ENCODE measurements at places on chromosomes 3 and 15.

GRCh38 chr15:34264076-34264475 is 39.3 kb downstream of the EMC4 start:
- DNase-seq: no peak

DNA sequence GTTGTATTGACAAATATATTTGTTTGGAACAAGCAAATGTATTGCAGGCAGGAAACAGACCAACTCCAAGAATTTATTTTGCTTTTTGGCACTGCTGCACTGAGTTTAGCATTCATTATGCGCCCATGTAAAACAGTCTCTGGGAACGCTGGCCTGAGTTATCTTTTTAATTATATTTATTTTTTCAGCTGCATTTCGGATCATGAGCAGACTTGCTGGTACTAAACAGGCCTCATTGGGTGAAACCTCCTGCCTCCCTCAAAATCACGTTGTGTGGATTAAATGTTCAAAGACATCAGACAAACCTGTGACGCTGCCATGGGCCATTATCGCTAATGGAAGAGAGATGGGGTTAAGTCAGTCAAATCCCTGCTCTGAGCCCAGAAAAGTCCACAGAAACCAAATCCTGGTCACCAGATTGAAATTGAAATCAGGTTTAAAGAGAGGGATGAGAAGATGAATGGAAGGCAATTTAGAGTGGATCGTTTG is 511.1 kb upstream of the PROK2 start:
- DNase-seq: no peak

DNA sequence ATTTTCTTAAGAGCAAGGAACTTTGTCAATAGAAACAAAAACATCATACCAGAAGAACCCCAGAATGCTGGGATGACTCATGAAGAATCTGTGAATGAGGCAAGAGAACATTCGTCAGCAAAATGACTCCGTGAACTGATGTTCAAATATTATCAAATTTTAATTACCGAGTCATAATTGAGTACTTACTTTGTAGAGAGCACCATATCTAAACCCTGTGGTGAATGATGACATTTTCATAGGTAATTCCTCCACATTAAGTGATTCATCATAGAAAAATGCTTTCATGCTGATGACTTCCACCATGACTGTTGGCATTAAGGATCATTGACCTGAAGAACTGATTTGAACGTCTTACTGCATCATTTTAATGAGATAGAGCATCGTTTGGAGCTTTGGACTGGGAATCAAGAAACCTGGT is 56.3 kb downstream of the PPARG start:
- DNase-seq: peak; percentile 59

- no peak for DNase-seq
Observed at GRCh38 chr15:62250186-62250585, 85.1 kb upstream of the C2CD4B start.

- peak; percentile 21 for DNase-seq
Observed at GRCh38 chr15:69987492-69988489, 109.9 kb downstream of the TLE3 start.

DNA sequence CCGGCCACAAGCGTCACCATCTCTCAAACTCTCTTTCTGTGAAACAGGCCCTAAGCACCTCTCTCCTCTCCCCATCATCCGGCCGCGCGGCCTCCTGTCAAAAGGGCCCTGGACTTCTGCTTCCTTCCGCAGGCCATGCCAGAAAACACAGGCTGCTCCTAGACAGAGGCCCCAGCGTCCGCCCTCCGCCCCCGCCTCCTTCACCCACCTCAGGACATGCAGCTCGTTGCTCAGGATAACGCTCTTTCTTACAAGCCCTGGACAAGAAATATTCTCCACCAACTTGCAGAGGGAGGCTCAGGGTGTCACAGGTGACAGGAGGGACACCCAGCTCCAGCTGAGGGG is 212.0 kb downstream of the XXYLT1 start:
- no peak for DNase-seq

- peak; percentile 97 for DNase-seq
Observed at GRCh38 chr15:65869126-65869953, at the start of gene RAB11A. TSS of gene RAB11A (plus strand) at chr15:65869491. CDS start at chr15:65869586, 95 bp downstream.

- DNase-seq: no peak
Observed at GRCh38 chr3:157428853-157429252, 7.8 kb upstream of the PTX3 start.

DNA sequence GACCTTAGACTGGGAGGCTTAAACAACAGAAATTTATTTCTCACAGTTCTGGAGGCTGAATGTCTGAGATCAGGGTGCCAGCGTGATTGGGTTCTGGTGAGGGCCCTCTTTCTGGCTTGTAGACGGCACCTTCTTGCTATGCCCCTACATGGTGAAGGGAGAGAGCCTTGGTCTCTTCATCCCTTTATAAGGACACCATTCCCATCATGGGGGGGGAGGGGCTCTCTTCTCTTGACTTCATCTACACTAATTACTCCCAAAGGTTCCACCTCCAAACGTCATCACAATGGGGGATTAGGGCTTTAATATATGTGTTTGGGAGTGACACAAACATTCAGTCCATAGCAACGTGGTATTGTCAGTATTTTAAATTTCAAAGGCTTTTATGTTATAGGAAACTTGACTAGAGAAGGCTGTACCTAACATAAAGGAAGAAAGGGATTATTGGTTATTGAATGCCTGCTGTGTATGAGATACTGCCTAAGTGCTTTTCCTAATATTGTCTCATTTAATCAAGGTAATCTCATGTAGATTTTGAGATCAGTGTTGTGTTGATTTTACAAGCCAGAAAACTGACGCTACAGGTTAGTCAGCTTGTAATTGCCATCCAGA is 20.9 kb downstream of the SYN2 start:
- no peak for DNase-seq

GRCh38 chr15:48373821-48374451 is 42.7 kb downstream of the DUT start:
- DNase-seq: peak; percentile 81

DNA sequence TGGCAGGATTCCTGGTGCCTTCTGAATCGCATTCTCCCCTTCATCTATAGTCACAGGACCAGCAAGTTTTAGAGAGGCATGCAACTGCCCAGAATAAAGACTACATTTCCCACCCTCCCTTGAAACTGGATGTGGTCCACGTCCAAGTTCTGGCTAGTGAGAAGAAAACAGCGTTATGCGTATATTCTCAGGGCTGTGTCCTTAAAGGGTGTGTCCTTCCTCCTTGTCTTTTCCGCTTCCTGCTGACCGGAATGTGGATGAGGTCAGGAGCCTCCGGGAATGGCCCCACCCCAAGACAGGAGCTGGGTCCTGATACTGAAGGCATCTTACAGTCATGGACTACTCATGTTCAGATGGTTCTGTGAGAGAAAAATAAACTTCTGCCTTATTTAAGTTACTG is 20.2 kb downstream of the CHST2 start:
- DNase-seq: peak; percentile 48

GRCh38 chr15:90552162-90552928 is 22.6 kb downstream of the CRTC3 start:
- DNase-seq: peak; percentile 96

- DNase-seq: no peak
Observed at GRCh38 chr15:52546031-52546751, 17.5 kb upstream of the MYO5A start.

DNA sequence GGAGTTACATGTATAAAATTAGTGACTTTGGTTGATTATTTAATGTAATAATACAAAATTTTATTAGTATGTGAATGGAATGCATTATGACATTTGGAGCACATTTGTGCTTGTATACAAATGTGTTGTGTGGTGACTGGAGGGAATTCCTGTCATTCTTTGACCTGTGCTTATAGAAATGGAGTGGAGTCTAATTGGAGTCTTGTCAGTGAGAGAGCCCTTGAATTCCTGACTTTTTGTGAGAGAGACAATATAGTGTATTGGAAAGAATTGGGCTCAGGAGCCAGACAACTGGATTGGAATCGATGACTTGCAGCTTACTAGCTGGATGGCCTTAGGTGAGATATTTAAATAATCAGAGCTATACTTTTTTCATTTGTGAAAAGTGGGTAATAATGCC is 9.4 kb downstream of the TCF12 start:
- peak; percentile 63 for DNase-seq

DNA sequence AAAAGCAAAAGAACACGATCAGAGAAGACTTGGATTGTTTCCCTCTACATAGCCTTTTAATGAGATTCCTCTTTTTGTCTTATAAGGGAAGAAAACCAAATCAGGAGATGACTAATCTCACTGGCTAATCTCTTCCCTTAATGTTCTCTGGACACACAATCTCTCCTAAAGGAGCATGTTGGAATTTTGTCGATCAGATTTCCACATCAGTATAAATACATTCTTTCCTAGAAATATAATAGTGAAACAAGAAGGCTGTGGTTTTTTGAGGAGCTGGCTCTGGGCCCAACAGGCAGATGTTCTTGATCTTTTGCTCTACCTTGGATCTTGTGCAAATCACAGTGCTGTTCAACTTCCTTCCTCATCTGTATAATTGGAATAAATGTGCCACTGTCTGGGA is 94.0 kb downstream of the GTPBP8 start:
- DNase-seq: peak; percentile 78

- DNase-seq: no peak
Observed at GRCh38 chr15:63887630-63888029, 53.9 kb upstream of the HERC1 start.

DNA sequence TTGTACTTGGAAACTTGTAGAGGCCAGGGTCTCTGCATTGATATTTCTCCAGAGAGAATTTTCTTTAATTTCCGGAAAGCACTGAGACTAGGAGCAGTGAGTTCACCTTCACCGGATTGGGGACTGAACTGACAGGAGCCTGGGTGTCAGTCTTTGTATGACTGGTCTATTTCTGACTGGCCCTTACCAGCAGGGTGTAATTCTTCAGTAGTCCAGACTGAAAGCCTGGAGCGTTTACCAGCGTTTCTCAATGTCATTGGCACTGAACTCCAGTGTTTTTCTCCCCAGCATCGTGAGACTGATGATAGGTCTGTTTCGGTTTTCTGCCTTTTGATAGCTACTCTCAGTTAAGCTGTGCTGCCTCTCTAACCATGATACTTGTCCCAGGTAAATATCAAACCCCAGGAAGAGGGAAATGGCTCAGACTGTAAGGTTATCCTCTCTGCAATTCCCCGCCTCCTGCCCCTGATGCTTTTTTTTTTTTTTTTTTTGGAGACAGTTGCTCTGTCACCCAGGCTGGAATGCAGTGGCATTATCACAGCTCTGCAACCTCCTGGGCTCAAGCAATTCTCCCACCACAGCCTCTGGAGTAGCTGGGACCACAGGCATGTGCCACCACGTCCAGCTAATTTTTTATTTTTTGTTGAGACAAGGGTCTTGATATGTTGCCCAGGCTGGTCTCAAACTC is 103.6 kb downstream of the CACNA2D3 start:
- DNase-seq: no peak

DNA sequence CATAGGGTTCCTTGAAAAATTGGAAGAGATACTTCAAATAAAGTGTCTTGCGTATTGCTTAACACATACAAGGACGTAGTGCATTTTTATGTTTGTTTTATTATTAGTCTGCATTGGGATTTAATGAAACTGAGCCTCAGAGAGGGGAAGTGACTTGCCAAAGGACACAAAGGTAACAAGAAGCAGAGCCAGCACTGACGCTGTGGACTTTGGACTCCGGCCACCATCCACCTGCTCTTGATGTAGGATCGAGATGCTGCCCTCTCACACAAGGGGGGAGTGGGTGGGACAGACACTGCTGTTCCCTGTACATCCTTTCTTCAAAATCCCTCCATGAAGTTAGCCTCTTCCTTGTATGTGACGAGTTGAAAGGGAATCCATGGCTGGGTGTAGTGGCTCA is 435.4 kb upstream of the RGMA start:
- no peak for DNase-seq

DNA sequence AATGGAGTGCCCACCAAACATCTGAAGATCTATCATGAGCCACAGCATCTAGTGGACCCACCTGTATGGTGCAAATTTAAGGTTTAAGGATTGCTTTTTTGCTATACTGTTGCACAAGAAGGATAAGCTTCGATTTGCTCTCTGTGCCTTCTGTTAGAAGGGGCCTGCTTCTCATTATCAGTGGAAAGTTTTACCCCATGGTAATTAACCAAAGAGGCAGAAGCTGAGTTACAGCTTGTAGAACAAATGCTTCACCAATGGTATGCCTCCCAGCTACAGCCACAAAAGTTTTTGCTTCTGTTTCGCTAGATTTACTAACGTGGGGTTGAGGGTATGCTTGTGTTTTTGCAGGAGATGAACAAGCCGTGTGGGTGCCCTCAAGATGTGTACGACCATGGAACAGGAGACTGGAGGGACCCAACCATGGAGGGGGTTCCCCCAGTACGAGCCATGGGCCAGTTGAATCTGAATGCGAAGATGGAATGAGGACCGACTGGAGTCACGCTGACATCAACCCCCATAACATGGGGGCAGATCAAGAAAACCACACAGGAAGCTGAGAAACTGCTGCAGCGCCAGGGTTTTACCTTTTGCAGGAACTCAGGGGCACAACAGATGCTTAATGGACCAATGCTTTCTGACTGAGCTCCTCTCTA is 43.5 kb downstream of the ACAD9 start:
- DNase-seq: no peak

GRCh38 chr3:141659821-141660613 is 78.1 kb upstream of the RNF7 start:
- peak; percentile 73 for DNase-seq

DNA sequence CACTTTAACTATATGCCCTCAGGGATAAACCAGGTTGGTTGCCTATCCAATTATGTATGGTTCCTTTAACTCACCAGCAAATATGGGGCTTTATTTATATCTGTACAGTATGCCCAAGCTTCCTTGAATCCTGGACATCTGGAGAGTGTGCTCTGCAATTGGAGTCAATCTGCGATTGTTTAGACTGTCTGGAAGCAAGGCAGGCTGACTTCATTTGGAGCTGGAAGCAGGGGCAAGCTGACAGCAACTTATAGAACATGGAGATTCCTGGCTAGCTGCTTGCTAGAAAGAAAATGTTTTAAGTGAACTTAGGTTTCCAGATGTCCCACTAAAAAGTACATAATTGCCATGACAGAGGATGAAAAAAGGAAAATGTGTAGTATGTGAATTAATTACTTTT is 63.7 kb upstream of the TPRG1 start:
- peak; percentile 23 for DNase-seq

DNA sequence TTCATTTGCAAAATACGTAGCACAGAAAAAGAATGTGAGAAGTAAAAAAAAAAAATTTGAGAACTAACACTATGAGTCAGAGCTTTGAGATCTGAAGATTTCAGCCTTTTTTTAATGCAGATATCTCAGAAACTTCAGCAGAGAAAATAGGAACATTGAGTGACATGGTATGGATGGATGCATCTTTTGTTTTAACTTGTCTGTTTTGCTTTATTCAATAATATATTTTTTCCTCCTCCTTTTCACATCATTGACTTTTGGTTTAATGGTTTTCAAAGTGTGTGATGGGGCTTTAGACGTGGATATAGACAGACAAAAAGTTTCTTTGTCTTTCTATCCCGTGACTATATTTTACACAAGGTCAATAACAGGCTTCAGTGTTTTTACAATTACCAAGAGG is 426.7 kb upstream of the FRG2C start:
- DNase-seq: no peak

DNA sequence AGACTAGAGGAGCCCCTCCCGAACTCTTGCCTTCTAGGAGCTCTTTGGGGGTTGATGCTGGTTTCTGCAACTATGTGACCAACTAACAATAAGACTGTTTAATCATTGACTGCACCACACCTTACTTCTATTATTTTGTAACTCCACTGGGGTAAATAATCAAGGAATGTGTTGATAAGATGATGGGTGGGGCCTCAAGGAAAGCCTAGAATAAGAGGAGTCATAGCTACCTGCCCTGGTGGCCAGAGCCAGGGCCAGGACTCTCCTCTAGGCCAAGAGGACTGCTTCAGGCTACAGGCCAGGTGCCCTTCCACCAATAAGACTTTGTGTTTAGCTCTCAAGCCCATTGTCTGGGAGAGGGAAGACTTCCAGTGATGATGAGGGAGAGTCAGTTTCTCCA is 41.2 kb upstream of the PIAS1 start:
- DNase-seq: no peak

GRCh38 chr15:69780374-69780773 is 317.3 kb downstream of the TLE3 start:
- DNase-seq: peak; percentile 23

All from EL (cell line).